Naive B cell (primary cell): ENCODE measurements at places on chromosomes 4 and X.
A peak's percentile ranks its signal among the peaks of the same experiment; 100 is the strongest.

- H3K4me3 ChIP-seq, result no peak overlapping the region
- DNase-seq, result no peak
- peaks cover 15% of the 10 kb centered on the region for H3K4me1 ChIP-seq
- no peaks in the 10 kb centered on the region for H3K27me3 ChIP-seq
- H3K36me3 ChIP-seq, result no peaks in the 10 kb centered on the region
These were observed 10.0 kb downstream of the CNKSR2 start for GRCh38 chrX:21384178-21384577.

- no peak for DNase-seq
- no peaks in the 10 kb centered on the region for H3K27me3 ChIP-seq
- H3K27ac ChIP-seq, result no peak overlapping the region
- H3K4me3 ChIP-seq, result no peak overlapping the region
These were observed 58.1 kb upstream of the HOPX start for GRCh38 chr4:56739066-56739777.

GRCh38 chr4:187193141-187193540 is 469.5 kb upstream of the FAT1 start:
- no peaks in the 10 kb centered on the region for H3K36me3 ChIP-seq
- H3K27me3 ChIP-seq, result no peaks in the 10 kb centered on the region
- no peak for DNase-seq

- peaks cover 18% of the 10 kb centered on the region for H3K36me3 ChIP-seq
These were observed 57.1 kb downstream of the USP9X start for GRCh38 chrX:41142130-41142910.

DNA sequence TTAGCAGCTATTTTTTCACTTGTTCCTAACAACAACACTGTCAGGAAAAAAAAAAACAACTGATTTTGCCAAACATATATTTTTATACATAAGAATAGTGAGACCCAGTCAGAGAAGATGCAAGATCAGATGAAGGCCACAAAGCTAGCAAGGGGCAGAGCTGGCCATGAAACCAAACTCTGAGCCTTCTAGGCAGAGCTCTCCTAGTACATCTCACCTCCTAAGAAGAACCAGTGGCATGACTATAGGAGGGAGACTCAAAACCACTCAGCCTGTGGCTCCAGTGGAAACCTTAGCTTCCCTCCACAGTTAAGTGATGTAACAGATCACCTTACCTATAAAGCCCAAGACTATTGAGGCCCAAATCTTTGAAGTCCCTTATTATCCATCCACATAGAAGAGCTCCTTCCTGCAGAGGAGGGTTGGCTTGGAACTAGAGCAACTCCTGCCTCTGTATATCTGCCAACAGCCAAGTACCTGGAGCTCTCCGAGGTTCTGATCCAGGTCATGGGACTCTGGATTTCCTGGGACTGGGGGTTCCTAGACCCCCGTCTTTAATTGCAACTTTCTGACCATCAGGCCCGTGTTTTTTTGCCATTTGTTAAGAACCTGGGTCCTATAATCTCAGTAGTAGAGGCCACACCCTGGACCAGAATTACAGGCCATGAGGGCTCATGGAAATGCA is 136.5 kb downstream of the SH3KBP1 start:
- no peaks in the 10 kb centered on the region for H3K27me3 ChIP-seq
- peaks cover 39% of the 10 kb centered on the region for H3K4me1 ChIP-seq
- no peaks in the 10 kb centered on the region for H3K36me3 ChIP-seq
- DNase-seq, result no peak

DNA sequence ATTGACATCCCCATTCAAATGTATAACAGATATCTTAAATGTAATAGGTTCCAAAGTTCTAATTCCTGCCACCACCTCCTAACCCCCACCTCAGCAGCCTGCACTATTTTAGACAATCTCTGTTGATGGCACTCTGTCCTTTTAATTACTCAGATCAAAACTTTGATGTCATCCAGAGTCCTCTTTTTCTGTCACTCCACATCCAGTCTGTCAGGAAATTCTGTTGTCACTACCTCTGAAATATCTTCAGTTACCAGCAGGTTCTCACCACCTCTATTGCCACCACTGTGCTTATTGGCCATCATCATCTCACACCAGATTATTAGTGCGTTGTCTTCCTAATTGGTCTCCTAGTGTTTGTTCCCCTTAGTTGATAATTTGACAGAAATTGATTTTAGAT is 76.2 kb downstream of the PTPN13 start:
- no peaks in the 10 kb centered on the region for H3K4me1 ChIP-seq
- H3K36me3 ChIP-seq, result no peaks in the 10 kb centered on the region
- no peak for DNase-seq
- H3K27ac ChIP-seq, result no peak overlapping the region

- H3K27me3 ChIP-seq, result no peaks in the 10 kb centered on the region
- no peak for DNase-seq
- no peaks in the 10 kb centered on the region for H3K36me3 ChIP-seq
- H3K4me3 ChIP-seq, result no peak overlapping the region
These were observed 921.8 kb upstream of the PCDH10 start for GRCh38 chr4:132227151-132227856.

GRCh38 chrX:12548746-12549145 is 242.5 kb upstream of the PRPS2 start:
- H3K27me3 ChIP-seq, result no peaks in the 10 kb centered on the region
- no peaks in the 10 kb centered on the region for H3K36me3 ChIP-seq
- DNase-seq, result no peak
- H3K27ac ChIP-seq, result no peak overlapping the region
- H3K4me1 ChIP-seq, result no peaks in the 10 kb centered on the region
- no peak overlapping the region for H3K4me3 ChIP-seq

- no peak overlapping the region for H3K27ac ChIP-seq
- no peak overlapping the region for H3K4me3 ChIP-seq
- no peaks in the 10 kb centered on the region for H3K4me1 ChIP-seq
- H3K36me3 ChIP-seq, result no peaks in the 10 kb centered on the region
- no peak for DNase-seq
These were observed 1005.5 kb downstream of the ARAP2 start for GRCh38 chr4:35238793-35239192.

DNA sequence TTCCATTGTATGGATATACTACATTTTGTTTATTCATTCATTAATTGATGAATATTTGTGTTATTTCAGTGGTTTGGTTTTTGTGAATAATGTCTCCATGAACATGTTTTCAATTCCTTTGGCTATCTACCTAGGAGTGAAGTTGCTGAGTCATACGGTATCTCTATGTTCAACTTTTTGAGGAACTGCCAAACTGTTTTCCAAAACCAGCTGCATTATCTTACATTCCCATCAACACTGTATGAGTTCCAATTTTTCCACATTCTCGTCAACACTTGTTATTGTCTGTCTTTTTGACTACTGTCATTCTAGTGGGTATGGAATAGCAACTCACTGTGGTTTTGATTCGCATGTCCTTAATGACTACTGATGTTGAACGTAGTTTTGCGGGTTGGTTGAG is 388.6 kb upstream of the MAGEB2 start:
- DNase-seq, result no peak
- H3K36me3 ChIP-seq, result no peaks in the 10 kb centered on the region
- H3K27ac ChIP-seq, result no peak overlapping the region
- H3K4me3 ChIP-seq, result no peak overlapping the region
- no peaks in the 10 kb centered on the region for H3K27me3 ChIP-seq
- H3K4me1 ChIP-seq, result no peaks in the 10 kb centered on the region

GRCh38 chr4:151250706-151251105 is 26.3 kb upstream of the PRSS48 start:
- H3K27me3 ChIP-seq, result peaks cover 7% of the 10 kb centered on the region
- no peaks in the 10 kb centered on the region for H3K4me1 ChIP-seq
- no peak overlapping the region for H3K27ac ChIP-seq
- no peaks in the 10 kb centered on the region for H3K36me3 ChIP-seq

GRCh38 chr4:173519111-173520101 is 10.6 kb downstream of the HAND2 start:
- peaks cover 95% of the 10 kb centered on the region for H3K27me3 ChIP-seq
- DNase-seq, result no peak
- H3K27ac ChIP-seq, result no peak overlapping the region

- DNase-seq, result no peak
- H3K27ac ChIP-seq, result peak overlapping the region; percentile 79
- H3K4me1 ChIP-seq, result peaks cover 52% of the 10 kb centered on the region
- peak overlapping the region; percentile 37 for H3K4me3 ChIP-seq
- H3K36me3 ChIP-seq, result peaks cover 12% of the 10 kb centered on the region
These were observed 35.6 kb downstream of the CAMK2D start for GRCh38 chr4:113725963-113726362.

DNA sequence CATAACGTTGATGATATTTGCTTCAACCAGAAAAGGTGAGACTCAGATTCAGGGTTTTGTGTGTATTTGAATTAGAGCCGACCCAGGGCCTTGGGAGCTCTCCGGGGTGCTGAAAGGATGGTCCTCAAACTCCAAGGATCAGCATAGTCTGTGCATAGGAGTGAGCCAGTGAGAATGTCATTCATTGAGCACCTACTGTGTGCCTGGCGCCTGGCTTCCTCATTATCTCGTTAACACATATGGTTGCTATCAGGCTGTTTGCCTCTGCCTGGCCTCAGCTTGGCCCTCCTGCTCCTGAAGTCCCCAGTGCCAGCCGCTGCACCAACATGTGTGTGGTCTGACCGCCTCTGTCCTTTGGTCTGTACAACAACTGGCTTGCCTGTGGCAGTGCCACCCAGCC is 25.1 kb upstream of the JAKMIP1 start:
- H3K27me3 ChIP-seq, result peaks cover 23% of the 10 kb centered on the region
- peaks cover 4% of the 10 kb centered on the region for H3K4me1 ChIP-seq
- no peak overlapping the region for H3K27ac ChIP-seq
- H3K36me3 ChIP-seq, result no peaks in the 10 kb centered on the region

- no peaks in the 10 kb centered on the region for H3K27me3 ChIP-seq
- H3K36me3 ChIP-seq, result no peaks in the 10 kb centered on the region
- H3K27ac ChIP-seq, result peak overlapping the region; percentile 98
- DNase-seq, result peak; percentile 60
- H3K4me3 ChIP-seq, result peak overlapping the region; percentile 99
These were observed 337 bp downstream of the STIM2 start for GRCh38 chr4:26860922-26861433.

DNA sequence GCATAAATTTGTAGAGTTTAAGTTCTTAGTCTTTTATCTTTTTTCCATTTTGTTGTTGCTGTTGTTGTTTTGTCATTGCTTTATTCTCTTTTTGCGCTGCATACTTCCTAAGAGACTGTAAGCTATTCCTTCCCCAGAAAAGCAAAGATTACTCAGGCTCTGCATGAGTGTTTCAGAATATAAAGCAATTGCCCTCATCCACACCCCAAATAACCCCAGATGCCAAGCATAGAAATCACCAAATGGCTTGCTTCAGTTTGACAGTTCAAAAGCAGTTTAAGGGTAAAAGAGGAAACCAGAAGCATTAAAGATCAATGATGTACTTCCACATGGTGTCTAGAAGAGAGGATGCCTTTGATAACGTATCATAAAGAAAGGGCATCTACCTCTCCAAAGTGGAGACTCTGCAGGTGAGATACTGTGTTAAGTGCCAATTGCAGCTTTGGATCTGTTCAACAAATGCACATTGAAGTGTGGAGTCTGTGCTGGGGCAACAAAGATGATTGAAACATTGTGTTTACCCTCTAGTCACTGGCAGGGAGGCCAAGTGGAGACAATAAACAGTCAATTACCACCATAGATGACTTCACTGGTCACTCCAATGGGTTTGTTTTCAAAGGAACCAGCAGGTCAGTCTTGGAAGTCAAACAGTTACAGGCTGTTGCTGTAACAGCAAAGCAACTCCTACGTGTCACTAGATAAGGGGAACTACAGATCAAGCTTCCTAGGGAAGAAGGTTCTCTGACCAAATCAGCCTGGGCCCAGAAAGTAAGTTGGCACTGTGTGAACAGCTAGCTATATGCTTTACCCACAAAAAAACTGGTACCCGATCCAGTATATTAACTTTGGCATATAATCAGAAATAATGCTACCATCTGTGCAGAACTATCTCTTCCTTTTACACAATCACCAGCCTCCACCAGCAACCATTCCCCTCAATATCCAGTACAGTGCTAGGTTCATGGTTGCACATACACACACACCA is 40.6 kb upstream of the IL21 start:
- DNase-seq, result no peak
- H3K36me3 ChIP-seq, result peaks cover 8% of the 10 kb centered on the region
- H3K4me3 ChIP-seq, result no peak overlapping the region
- no peak overlapping the region for H3K27ac ChIP-seq
- no peaks in the 10 kb centered on the region for H3K27me3 ChIP-seq
- H3K4me1 ChIP-seq, result no peaks in the 10 kb centered on the region

- H3K4me3 ChIP-seq, result no peak overlapping the region
- peaks cover 3% of the 10 kb centered on the region for H3K4me1 ChIP-seq
- H3K27me3 ChIP-seq, result no peaks in the 10 kb centered on the region
- no peaks in the 10 kb centered on the region for H3K36me3 ChIP-seq
These were observed 68.2 kb downstream of the HHIP start for GRCh38 chr4:144714166-144714565.

- no peak for DNase-seq
- no peaks in the 10 kb centered on the region for H3K27me3 ChIP-seq
- no peaks in the 10 kb centered on the region for H3K36me3 ChIP-seq
These were observed 88.3 kb upstream of the GRID2 start for GRCh38 chr4:92215476-92215875.

DNA sequence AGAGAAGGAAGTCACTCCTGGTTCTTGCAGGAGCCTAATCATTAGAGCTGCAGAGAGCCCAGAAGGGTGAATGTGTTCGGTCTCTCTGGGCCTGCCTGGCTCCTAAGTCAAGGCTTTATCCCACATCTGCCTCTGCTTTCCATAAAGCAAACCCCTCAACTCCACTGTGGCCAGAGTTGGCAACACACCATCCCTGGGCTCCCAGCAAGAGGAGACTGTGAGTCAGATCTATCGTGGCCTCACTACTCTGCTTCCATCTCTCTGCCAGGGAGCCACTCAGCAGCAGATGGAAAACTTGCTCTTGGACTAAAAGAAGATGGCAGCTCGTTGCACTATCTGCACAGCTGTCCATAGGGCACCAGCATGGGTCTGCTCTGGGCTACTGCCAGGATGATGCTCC is 348.2 kb downstream of the FBXW7 start:
- H3K4me3 ChIP-seq, result no peak overlapping the region
- H3K27me3 ChIP-seq, result no peaks in the 10 kb centered on the region
- peaks cover 11% of the 10 kb centered on the region for H3K4me1 ChIP-seq
- no peaks in the 10 kb centered on the region for H3K36me3 ChIP-seq

GRCh38 chr4:125389713-125390112 is 75.0 kb downstream of the FAT4 start:
- no peak overlapping the region for H3K4me3 ChIP-seq
- H3K4me1 ChIP-seq, result no peaks in the 10 kb centered on the region
- no peak overlapping the region for H3K27ac ChIP-seq
- no peaks in the 10 kb centered on the region for H3K27me3 ChIP-seq
- no peaks in the 10 kb centered on the region for H3K36me3 ChIP-seq

DNA sequence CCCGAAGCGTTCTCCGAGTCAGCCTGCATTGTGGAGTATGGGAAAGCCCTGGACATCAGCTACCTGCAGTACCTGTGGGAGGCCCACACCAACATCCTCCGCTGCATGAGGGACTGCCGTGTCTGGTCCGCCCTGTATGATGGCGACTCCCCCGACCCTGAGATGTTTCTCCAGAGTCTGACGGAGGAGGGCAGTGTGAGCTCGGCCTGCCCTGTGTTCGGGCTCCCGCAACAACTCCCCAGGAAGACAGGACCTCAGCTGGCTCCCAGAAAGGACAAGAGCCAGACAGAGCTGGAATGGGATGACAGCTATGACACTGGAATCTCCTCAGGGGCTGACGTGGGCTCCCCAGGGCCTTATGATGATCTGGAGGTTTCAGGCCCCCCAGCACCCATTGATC is 111.3 kb downstream of the GATB start:
- no peak overlapping the region for H3K4me3 ChIP-seq
- no peak for DNase-seq
- peaks cover 8% of the 10 kb centered on the region for H3K27me3 ChIP-seq
- H3K4me1 ChIP-seq, result no peaks in the 10 kb centered on the region

- no peaks in the 10 kb centered on the region for H3K4me1 ChIP-seq
- peaks cover under 1% of the 10 kb centered on the region for H3K36me3 ChIP-seq
- no peak overlapping the region for H3K4me3 ChIP-seq
- peaks cover 21% of the 10 kb centered on the region for H3K27me3 ChIP-seq
These were observed 22.9 kb upstream of the CPE start for GRCh38 chr4:165355900-165356300.
